Hematopoietic multipotent progenitor cell treated with erythropoietin and hydrocortisone succinate and interleukin-3 and kit ligand, for 6 days (in vitro differentiated cells): ENCODE measurements at places on chromosomes 16 and 17.
A peak's percentile ranks its signal among the peaks of the same experiment; 100 is the strongest.

GRCh38 chr17:66371561-66371960 is 69.1 kb downstream of the PRKCA start:
- DNase-seq, result no peak

DNA sequence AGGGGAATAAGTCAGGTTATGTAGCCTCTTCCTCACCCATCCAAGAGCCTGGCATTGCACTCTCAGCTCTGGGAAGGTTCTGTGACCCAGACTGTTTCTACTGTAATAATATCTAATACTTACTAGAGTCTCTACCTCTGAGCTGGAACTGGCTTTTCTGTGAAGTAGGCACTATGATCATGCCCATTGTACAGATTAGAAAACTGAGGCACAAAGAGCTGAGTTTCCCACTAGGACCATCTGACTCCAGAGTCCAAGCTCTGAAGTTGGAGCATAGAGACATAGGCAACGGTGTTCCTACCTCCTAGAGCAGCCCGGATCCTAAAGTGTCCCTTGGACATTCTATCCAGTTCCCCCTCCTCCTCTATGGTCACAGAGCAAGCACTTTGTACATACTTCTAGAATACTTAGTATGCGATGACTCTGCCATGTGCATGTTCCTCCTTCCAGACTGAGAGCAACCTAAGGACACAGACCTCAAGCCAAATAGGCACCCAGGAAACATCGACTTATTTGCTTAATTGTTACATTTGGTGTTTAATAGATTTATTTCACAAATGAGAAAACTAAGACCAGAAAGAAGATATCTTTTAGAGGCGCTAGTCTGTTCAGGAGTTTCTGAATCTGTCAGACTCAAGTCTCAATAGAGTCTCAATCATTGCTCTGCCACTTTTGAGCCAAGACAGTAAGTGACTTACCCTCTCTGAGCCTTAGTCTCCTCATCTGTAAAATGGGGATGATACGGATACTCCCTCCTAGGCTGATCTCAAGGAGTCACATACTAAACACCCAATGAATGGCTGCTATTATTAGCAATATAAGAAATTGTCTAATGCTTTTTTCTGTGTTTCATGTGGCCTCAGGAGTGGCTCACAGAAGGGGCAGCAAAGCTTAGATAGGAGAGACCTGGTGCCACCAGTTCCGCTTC is 3.6 kb downstream of the CLEC19A start:
- DNase-seq, result no peak

DNA sequence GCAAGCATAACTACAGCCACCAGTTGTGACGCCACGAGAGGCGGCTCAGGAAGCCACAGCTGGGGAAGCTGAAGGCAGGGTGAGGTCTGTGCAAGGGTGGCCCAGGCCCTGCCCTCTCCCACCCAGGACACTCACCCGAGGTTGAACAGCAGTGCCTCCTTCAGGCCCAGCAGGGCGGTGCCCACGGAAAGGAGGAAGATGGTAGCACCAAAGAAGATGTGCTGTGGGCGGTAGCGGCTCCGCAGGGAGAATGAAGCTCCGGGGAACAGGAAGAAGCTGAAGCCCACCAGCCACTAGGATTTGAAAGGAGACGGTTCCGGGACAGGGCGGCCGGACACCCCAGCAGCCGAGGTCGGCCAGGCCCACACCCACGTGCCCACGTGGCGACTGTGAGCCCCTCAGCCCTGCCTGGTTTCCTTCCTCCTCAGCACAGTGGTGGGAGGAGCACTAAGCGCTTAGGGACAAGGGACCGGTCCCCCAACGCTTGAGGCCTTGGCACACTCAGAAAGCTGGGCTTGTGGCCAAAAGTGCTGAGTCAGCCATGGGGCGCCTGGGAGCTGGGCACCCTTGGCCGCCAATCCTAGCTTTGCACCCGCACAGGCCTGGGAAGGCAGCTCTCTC is 11.0 kb downstream of the CYB561 start:
- peak; percentile 97 for DNase-seq

DNA sequence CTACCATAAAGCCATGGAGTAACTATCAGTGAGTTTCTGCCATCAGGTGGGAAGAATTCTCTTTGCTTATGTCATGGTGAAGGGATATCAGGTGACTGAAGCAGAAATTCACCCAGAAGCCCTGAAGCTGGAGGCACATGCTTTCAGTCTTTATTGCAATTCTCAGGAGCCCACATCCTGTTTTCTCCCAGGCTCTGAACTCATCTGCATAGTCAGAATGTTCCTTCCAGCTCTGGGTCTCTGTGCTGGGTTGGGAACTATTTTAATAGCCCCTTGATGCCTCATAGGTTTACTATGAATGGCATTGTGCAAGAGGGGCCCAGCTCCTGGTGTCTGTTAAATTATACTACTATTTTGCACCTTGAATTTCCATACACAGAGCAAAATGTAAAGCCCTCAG is 198.4 kb upstream of the SOX9 start:
- no peak for DNase-seq

DNA sequence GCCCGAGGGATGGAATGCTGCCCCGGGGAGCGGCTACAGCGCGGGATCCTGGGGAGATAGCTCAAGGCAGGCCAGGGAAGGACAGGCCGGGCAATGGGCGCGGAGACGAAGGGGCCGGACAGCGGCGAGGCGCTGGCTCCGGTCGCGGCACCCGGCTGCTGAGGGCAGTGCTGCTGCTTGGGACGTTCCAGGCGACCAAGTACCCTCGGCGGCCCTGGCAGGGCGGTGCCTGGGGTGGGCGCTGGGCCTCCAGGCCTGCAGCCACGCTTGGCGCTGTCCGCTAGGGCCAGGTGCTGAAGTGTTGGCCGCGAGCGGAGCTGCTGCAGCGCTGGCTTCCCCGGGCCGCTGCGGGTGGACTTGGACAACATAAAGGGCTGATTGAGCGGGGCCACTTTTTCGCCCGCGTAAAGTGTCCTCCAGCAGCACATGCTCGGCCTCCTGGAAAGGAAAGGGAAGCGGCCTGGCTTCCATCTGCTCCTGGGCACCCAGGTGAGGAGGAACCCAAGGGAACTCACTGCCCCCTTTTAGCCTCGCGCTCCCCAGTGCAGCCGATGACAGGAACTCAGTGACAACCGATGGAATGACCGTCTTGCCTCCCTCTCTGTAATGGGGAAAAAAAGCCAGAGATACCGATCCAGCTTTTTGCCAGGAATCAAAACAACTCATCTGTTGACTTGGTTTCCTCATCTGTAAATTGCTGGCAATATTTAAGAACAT is 23.7 kb downstream of the CLEC3A start:
- DNase-seq, result peak; percentile 76

- no peak for DNase-seq
Measured at GRCh38 chr17:57782647-57783337, 37.7 kb upstream of the CCDC182 start.

DNA sequence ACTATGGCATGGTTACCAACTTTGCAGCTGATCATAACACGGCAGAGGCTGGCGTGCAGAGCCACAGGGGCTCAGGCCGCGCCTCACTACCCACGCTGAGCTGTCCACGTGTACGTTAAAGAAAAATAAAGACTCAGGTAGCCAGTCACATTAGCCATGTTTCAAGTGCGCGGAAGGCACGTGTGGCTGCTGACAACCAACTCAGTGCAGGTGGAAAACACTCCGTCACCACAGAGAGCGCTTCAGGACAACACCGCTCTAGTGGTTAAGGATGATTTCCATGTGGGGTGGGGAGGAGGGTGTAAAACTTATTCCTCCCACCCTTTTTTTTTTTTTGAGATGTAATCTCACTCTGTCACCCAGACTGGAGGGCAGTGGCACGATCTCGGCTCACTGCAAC is 33.8 kb downstream of the ZCCHC14 start:
- DNase-seq, result no peak

GRCh38 chr16:79601092-79601930 is 774 bp upstream of the MAF start:
- peak; percentile 12 for DNase-seq

- peak; percentile 88 for DNase-seq
Measured at GRCh38 chr16:1492923-1493745, at the start of gene TELO2. TELO2 (plus strand) TSS chr16:1493360; CDS start chr16:1494282, 922 bp downstream.

GRCh38 chr16:1056196-1056595 is 16.4 kb upstream of the SSTR5 start:
- no peak for DNase-seq

DNA sequence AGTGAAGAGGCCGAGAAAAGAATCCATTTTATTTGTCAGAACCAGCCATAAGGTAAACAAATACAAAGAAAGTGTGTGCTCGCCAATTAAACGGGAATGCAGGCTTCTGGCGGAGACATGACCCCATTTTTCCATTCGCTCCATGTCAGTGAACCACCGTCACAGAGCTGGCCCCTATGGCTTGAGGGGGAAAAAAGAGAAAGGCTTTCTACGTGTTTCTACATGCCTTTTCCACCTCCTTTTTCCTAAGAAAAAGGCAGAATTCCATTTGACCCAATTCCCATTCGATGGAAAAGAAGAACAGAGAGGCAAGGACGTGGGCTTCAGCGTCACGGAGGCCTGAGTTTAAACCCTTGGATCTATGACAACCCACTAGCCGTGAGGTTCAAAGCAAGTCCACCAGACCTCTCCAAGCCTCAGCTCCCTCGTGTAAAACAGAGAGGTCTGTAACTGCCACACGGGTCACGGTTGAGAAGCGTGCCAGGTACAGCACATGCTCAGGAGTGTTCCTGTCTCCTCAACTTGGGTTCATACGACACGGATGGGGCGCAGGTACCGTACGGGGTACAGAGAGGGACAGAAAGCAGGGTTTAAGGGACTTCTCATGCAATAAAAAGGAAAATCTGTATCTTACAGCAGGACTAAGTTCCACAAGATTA is 91.9 kb downstream of the NXN start:
- no peak for DNase-seq

DNA sequence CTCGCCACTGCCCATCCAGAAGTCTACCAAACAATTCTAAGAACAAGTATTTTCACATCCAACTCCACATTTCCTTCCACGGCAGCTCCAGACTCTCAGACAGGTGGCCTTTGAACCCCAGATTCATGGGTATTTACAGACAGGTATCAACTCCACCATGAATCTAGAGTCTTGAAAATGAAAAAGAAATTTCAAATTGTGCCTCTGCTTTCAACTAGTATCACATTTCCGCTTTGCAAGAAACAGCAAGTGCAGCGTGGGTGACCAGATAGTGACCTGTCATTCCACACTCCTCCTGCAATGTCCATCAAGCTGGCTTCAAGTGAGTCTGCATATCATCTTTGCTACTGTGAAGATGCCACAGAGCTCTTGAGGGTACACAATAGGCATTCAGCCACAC is 232.4 kb upstream of the RPL38 start:
- no peak for DNase-seq

DNA sequence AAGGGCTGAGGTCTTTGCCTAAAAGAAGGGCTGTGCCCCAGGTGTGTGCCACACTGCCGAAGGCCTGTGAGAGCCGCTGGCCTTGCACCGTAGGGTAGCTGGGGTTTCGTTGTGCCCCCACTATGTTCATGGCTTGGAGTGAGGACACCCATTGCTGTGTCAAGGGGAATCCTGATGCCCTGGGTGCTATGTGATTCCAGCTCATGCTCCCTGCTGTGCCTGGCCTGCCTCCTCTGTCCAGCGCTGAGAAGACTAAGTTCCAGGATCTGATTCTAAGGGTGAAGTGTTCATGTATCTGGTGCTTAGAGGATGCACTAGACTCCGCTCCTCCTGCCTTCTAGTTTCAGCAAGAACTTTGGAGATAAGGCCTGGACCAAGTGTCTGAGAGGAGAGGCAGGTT is 47.4 kb downstream of the SREBF1 start:
- DNase-seq, result no peak

GRCh38 chr16:29876594-29877249 is 13.7 kb upstream of the CDIPT start:
- DNase-seq, result peak; percentile 37

DNA sequence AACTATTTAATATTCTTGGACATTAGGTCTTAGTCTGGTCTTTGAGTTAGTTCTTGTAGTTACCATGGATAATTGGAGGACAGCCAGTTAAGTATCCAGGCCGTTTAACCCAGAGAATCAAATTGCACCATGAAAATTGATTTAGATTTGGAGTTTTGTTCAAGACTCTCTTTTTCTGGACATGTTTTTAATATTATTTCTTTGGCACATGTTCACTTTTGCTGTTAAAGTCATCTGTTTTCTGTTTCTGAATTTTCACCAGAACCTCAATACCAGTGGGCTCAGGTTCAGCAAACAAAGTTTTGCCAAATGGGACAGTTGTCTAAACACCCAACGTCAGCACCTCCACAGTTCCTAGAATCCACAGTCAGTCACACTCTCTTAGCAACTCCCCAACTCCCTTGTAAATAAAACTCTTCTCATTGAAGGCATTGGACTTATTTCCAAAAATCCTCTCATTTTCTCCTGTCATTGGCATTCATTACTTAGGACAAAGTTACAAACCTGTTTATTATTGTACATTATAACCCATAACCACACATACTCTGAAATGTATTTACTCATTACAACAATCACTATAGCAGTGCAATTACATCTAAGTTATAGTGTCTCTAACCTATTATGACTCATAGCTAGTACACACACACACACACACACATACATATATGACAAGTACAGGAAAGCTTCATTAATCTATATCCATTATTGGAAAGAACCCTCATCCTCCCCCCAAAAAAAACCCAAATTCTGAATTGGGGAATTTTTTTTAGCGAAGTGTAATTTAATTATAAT is 33.5 kb upstream of the DNAH9 start:
- DNase-seq, result no peak

DNA sequence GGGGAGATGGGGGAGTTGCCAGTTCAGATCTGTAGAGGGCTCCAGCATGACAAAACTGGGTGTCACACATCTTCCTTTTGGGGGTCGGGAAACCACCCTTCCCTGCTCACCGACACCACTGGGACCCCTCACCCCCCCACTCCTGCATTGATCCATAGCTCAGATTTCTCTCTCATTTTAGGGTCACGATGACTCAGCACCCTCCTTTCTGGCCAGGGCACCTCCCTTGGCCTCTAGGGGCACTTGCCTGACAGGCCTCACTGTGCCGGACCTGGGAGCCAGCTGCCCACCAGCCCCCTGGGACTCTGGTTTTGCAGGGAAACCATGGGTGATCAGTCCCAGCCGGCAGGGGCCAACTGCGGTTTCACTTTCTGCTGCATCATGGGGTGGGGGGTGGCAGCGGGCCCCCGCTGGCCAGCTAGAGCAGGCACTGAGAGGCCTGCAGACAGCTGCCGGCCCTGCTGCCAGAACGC is 239.4 kb downstream of the MRTFB start:
- no peak for DNase-seq

DNA sequence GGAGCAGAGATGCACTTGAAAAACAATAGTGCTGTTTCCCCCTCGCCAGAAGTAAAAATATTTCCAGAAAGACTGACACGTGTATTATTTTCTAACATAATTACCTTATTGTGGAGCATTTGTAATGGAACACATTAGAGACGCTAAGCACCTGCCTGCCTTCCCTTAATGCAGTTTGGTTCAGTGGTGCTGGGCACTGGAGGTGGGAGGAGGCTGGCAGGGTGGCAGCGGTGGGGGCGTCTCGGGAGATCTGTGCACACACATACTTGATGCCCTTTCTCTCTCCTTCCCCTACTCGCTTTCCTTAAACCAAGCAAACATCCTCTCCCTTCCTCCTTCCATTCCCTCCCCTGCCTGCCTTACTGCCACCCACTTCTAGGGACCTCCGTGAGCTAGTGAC is 156.6 kb upstream of the SDK2 start:
- no peak for DNase-seq

GRCh38 chr17:32976605-32977004 is 15.0 kb upstream of the SPACA3 start:
- DNase-seq, result no peak

- DNase-seq, result peak; percentile 84
Measured at GRCh38 chr17:42979511-42980273, at the start of gene PTGES3L. PTGES3L (minus strand) TSS chr17:42980080; CDS start chr17:42980053, 27 bp downstream.
